GM04504 (cell line): ENCODE measurements at places on chromosomes 3 and 15.

DNA sequence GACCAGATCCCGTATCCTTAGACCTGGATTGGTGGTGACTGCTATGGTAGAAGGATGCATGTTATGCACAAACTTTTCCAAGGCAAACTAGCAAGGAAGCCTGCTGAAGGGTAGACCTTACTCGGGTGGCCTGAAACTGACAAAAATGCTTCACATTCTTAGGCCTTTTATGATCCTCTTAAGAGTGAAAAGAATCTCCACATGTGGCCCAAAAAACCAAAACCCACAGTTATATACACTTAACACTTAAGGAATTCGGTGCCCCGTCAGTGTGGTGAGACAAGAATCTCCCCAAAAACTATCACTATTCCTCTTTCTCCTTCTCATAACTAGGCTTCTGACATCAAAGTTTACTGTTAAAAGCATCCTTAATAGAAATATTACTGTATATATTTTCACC, 130.1 kb upstream of the SOX2 start:
- DNase-seq = no peak

- peak; percentile 55 for DNase-seq
Observed at GRCh38 chr3:186746008-186746407, 28.8 kb downstream of the KNG1 start.

DNA sequence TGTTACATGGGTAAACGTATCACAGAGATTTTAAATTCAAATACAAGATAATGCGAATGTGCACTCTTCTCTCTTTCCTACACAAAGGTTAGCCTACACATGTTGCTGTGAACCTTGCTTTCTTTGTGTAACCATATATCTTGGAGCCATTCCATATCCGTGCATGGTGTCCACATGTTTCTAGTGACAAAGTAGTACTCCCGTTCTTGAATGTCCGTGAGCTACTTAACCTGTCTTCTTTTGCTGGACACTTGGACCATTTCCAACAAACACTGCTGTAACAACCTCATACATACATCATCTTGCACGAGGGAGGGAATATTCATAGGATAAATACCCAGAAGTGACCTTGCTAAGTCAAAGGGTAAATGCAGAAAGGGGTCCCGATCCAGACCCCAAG, 75.0 kb downstream of the STRIT1 start:
- no peak for DNase-seq

- no peak for DNase-seq
Observed at GRCh38 chr3:14150078-14150477, 25.2 kb downstream of the TMEM43 start.

- no peak for DNase-seq
Observed at GRCh38 chr15:33021806-33022389, 172.6 kb downstream of the FMN1 start.

DNA sequence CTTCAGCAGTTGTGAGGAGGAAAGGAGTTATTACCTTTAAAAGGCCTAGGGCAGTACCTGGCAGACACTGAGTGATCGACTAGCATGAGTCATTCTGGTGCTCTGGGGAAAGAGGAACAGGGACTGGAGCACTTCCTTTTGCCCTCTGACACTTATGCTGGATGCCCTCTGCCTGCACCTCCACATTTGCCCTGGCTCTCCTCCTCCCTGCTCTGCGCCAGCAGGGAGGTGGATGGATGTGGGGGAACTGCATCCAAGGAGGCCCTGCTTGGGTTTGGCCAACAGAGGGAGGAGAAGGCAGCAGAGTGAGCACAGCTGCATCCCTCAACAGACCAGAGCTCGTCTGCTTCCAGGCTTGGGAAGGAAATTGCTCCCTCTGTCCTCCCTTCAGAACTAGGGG, 75.0 kb downstream of the SEMA5B start:
- no peak for DNase-seq

- peak; percentile 59 for DNase-seq
Observed at GRCh38 chr15:88113613-88114308, 142.8 kb downstream of the NTRK3 start.

DNA sequence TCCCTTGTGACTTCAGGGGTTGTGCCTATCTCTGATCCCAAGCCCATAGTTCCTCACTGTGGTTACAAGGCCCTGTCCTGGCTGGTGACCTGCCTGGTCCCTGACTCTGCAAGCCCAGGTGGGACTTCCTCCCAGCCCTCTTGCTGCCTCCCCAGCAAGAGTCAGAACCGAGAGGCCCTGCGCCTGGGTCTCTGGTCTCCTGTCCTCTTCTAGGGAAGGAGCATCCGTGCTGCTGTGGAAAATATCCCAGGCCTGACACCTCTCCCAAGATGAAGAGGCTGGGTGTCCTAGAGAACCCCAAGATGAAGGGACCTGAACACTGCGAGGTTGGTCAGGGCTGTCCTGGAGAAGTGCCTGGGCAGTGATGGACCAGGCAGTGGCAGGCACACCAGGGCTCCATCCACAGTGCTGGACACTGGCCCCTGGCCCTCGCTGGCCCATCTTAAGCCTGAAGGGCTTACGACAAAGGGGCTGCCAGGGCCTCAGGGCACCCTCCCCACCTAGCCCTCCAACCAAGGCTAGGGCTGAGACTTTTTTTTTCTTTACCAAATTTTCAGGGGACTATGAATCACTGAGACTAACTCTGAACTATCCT, 32.7 kb downstream of the PTH1R start:
- DNase-seq = no peak

GRCh38 chr3:111692593-111693552, 97.7 kb upstream of the ZBED2 start:
- DNase-seq = no peak

- DNase-seq = no peak
Observed at GRCh38 chr15:64019764-64020163, 26.5 kb downstream of the DAPK2 start.

DNA sequence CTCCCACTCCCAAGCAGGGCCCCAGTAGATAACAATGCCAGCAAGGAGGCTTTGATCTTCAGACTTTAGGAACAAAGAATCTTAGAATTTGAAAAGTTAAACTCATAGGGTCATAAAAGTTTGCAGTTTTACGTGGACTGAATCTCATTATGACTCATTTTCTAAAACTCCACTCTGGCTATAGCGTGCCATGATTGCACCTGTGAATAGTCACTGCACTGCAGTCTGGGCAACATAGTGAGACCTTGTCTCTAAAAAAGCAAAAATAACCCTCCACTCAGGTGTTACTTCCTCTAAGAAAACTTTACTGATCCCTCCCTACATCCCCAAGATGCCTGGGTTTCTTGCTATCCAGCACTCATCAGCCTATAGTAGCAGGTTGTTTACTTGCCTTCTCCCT, 104.5 kb downstream of the IL20RB start:
- DNase-seq = no peak

DNA sequence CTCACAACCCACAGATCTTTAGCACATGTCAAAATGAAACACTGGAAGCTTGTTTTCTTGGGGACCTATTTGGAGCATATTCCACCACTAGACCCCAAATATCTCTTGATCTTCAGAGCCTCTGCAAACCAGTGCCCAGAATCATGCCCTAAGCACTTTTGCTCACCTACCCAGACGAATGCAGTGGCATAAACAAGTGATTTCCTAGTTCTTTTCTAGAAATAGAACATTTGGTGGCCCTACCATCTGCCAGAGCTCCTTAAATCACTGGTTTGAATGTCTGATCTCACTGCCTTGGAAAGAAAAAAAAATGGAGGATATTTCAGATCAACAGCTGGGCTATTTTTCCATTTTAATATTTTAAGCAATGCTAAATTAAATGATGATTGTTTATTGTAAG, 5.3 kb downstream of the ZIC4 start:
- no peak for DNase-seq

GRCh38 chr3:106049821-106050220, 181.0 kb upstream of the CBLB start:
- no peak for DNase-seq

- DNase-seq = no peak
Observed at GRCh38 chr3:75218577-75218976, 445.6 kb upstream of the FRG2C start.

- DNase-seq = no peak
Observed at GRCh38 chr15:71259866-71260265, 144.6 kb downstream of the THSD4 start.

- DNase-seq = no peak
Observed at GRCh38 chr3:49028298-49028672, 913 bp downstream of the IMPDH2 start.

DNA sequence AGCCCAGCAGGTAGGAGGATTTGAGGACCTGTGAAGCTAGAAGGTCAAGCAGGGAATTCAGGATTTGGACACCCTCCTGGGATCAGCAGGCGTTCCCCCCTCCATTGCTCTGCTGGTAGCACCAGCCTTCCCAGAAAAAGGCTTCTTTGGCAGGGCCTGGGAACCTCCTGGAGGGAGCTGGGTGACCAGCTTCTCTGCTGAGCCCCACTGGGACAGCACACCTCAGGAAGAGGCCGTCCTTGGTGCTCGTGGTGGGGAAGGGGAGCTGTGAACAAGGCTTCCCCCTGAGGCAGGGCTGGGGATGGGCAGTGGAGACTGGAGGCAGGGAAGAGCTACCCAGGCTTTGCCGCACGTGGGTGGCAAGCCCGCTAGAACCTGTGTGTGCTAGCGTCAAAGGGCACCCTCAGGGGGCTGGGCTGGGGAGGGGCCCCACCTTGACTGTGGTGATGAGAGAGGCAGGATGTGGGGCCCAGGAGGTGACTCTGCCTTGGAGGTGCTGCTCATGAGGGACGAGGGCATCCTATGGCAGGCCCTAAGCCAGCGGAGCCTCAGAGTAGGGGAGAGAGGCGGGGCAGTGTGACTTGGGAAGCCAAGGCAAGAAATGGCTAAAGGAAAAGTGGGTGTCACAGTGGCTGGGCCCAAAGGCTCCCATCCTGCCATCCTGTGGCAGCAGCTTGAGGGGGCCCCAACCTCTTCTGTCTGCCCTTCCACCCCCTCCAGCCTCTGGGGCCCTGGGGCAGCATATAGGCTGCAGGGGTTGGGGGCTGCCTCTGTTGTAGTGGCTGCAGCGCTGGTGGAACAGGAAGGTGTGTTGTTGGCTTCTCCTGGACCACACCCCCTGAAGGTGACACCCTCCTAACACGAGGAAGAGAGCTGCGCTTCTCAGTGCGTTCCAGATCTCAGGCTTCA, 20.7 kb downstream of the KLF13 start:
- no peak for DNase-seq

GRCh38 chr15:63362196-63362595, 19.4 kb downstream of the CA12 start:
- no peak for DNase-seq

DNA sequence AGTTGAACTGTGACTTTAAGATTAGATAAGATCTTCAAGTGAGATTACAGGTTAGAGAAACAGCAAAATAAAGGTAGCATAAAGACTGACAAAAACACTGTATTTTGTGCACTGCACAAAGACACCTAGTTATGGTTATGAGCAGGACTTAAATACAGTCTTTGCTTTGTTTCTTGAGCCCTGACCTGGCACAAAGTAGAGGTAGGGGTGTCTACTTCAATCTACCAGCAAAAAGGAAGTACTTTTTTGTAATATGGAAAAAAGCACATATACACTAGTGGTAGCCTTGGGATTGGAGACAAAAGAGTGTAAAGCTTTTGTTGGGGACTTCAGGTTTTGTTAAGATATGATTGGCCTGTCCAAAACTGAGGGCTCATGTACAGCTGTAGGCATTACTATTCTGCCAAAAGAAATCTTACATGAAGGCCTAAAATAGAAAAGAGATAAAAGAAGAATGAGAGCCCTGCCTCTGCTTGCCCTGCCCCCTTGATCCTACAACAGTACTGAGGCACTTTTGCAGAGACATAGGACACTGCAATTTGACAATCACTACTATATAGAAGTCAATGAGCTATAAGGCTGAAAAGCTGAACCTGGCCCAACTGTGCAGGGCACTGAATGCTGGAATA, 194.3 kb downstream of the CBLB start:
- no peak for DNase-seq

GRCh38 chr3:105883798-105884377, 15.1 kb upstream of the CBLB start:
- DNase-seq = no peak

DNA sequence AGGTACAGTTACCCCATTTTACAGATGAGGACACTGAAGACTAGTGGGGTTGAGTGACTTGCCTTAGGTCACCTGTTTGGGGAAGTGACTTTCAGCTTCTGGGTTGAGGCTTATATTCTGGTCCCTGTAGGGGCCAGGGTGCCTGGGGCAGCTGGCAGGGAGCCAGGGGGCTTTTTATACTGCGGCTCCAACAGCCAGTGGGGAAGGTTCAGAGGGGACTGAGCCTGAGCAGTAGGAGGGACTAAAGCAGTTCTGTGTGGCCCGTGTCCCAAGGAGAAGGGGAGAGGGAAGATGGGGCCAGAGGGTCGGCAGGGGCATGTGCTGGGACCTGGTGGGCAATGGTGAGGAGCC, 37.7 kb downstream of the SLC6A6 start:
- no peak for DNase-seq

DNA sequence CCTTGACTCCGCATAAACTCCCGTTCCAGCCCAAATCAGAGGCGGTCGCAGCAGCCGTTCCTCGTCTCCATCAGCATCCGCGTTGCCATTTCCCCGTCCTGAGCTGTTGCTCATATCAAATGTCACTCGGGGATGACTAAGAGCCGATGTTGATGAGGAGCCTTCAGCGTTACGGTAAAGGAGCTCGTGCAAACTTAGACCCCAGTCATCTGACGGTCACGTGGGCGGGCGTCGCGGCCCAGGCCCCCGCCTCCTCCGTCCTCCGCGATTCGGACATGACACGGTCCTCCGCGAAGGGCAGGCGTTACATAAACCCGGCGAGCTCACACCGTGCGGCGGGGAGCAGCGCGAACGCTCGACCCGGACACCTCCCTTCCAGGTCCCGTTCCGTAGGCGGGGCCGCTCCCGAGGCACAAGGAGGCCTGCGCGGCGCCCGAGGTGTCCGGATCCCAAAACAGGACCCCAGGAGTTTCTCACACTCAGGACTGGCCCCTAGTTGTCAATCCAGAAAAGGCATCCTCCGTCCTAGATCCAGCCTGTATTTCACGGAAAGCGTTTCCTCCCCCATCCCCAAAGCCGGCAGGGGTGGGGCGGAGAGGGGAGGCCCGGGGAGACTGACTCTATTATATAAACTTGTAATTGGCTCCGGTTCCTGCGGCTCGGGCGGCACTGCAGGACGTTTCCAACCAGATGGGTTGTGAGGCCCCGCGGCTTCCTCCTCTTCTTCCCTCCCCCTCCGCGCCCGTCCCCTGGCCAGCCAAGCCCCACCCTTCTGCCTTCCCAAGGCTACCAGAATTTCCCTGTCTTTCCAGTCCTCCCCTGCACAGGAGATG, 100.0 kb upstream of the IGF1R start:
- DNase-seq = peak; percentile 4

DNA sequence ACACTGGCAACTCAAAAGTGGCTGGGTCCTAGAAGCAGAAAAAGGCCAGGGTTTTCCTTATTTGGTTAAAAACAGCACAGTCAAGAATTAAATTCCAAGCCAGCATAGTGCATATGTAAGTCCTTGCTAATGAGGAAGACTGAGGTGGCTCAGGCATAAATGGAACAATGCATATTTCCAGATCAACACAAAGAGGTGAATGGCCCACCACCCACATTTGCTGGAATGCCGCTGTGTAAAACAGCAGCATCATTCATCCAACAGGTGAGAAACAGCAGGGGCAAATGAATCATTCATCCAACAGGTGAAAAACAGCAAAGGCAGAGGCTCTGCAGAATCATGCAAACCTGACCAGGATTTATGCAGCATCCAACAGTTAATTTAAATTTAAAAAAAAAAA, 32.9 kb downstream of the GPR176 start:
- DNase-seq = no peak
